ENCODE measurements at places on chromosomes 4 and X.

- DNase-seq: no peak
Measured at GRCh38 chr4:152479428-152480026, 56.4 kb downstream of the FBXW7 start.

DNA sequence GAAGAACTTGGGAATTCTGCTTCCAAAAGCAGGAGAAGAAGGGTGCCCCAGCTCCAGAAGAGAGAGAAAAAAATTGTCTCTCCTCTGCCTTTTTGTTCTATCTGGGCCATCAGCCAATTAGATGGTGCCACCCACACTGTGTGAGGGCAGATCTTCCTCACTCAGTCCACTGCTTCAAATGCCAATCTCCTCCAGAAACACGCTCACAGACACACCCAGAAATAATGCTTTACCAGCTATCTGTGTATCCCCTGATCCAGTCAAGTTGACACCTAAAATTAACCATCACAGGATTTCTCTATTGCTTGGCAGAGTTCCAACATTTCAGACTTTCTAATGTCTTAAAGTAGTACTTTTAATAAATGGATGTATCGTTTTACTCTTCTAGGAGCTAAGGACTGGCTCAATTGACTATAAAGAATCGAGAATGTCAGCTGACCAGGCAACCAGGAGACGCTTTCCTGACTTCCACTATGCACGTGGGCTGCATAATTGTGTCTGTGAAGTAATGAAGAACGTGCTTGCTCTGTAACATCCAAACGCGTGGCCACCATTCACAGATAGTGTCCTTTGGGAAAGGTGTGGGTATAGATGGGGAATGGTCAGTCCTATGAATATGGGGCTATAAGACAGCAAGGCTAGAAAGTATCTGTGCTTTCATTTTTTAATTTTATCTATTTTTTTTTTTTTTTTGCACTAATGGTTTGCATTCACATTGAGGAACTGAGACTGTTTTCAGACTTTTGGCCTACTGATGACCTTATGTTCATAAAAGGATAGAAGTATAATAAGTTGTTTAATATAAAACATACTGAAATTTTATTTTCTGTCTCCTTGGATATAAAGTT lies 9.9 kb upstream of the SMIM20 start:
- no peak for DNase-seq

DNA sequence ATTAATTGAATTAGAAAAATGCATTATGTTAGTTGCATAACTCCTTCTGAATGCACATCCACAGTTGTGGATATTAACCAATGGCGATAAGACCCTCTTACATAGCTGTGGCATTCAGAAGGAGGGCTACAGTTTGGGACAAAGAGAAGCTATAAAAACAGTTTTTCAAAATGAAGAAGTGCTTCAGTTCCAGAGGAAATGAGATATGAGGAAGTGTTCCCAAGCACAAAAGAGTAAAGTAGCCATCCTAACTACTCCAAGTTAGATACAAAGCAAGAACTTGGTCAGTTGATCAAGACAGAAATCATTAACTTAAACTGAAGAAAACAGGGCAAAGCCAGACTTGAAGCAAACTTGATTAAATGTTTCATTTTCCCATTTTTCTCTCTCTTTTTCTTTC lies 17.2 kb upstream of the ADGRL3 start:
- DNase-seq: no peak

- no peak for DNase-seq
Measured at GRCh38 chrX:101078716-101079598, at the start of gene TMEM35A. TMEM35A (plus strand) TSS chrX:101078879; CDS start chrX:101079003, 124 bp downstream.

GRCh38 chrX:63434206-63434605 lies 83.1 kb upstream of the SPIN4 start:
- DNase-seq: no peak

- DNase-seq: no peak
Measured at GRCh38 chr4:2924765-2925301, 38.4 kb downstream of the NOP14 start.

DNA sequence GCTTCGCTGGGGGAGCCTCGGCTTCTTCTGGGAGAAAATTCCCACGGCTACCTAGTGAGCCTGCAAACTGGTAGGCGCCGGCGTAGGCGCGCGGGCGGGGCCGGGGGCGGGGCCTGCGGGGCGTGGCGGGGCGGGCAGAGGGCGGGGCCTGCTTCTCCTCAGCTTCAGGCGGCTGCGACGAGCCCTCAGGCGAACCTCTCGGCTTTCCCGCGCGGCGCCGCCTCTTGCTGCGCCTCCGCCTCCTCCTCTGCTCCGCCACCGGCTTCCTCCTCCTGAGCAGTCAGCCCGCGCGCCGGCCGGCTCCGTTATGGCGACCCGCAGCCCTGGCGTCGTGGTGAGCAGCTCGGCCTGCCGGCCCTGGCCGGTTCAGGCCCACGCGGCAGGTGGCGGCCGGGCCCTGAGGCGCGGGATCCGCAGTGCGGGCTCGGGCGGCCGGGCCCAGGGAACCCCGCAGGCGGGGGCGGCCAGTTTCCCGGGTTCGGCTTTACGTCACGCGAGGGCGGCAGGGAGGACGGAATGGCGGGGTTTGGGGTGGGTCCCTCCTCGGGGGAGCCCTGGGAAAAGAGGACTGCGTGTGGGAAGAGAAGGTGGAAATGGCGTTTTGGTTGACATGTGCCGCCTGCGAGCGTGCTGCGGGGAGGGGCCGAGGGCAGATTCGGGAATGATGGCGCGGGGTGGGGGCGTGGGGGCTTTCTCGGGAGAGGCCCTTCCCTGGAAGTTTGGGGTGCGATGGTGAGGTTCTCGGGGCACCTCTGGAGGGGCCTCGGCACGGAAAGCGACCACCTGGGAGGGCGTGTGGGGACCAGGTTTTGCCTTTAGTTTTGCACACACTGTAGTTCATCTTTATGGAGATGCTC lies at the start of gene HPRT1:
Gene HPRT1 (plus strand): TSS at position 161 of the 857 bp plus-strand sequence. CDS start 147 bp downstream, at position 308.
- DNase-seq: peak; percentile 58

DNA sequence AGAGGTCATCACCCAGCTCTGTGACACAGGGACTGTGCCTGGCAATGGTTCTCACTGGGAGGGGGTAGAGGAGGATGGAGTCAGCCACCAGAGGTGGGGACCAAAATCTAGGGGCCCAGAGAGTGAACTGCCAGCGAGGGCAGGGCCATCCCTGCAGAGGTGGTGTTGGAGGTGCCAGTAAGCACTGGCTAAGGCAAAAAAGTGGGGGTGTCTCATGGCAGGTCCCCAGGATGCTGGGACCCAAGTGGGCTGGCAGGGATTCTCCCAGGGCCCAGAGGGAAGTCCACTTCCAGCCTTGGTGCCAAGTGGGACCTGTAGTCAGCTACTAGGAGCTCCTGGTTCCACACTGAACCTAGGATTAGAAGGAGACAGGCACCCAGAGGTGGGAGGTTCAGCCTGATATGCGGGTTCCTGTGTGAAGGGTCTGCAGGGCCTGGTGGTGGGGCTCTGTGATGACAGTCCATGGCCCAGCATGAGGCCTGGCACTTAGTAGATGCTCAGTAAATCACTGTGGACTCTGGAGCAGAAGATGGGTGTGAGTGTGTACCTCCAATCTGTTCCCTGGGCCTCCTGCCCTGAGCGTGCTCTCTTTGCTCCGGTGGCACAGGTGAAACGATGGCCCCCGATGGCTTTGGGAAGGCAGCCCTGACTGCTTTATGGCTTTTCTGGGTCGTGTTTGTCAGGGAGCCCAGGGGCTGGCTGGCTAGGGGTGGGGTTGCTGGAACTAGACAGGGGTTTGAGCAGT lies 81.5 kb downstream of the PSAPL1 start:
- no peak for DNase-seq

DNA sequence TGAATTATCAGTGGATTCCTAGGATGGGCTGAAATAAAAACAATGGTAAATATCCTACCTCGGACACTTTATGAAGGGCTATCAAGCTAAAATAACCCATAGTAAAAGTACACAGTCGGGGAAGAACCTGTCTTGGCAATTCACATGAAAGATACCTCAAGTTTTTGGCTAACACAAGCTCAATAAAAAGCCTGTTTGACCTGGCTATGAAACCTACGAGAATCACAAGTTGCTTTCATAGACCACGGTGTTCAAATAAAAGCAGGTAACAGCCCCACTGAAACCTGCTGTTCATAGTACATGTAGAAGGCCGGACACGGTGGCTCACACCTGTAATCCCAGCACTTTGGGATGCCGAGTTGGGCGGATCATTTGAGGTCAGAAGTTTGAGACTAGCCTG lies 12.3 kb downstream of the RLIM start:
- DNase-seq: no peak

- no peak for DNase-seq
Measured at GRCh38 chr4:118388606-118389005, 35.8 kb upstream of the PRSS12 start.

Measured in stimulated activated CD4-positive, alpha-beta T cell treated with anti-CD3 and anti-CD28 coated beads, TNF-alpha, amount 100 ng/mL, for 48 hours (primary cell).